ENCODE measurements at places on chromosomes 5 and 9. TPM values are rescaled to one million over a fixed set of nuclear protein-coding genes. Genes with fewer than 3 reads are reported as not detected.
A peak's percentile ranks its signal among the peaks of the same experiment; 100 is the strongest.

The CDX1 gene
- total RNA-seq: 3.4 TPM

The PHYKPL gene
- 121 TPM for total RNA-seq

The PPIC gene
- total RNA-seq: 18.5 TPM

The ZNF462 gene
- 53.2 TPM for total RNA-seq

The TMEFF1 gene
- 5.9 TPM for total RNA-seq

The SLC24A2 gene
- total RNA-seq: 1.7 TPM

The KIAA0825 gene
- 11.2 TPM for total RNA-seq

The SPEF2 gene
- total RNA-seq: 22.7 TPM

The PLCXD3 gene
- total RNA-seq: 1.7 TPM

The PCDHGA5 gene
- total RNA-seq: 12.2 TPM

- DNase-seq: no peak
- no peaks in the 10 kb centered on the region for H3K4me1 ChIP-seq
- H3K27me3 ChIP-seq: no peaks in the 10 kb centered on the region
- H3K4me3 ChIP-seq: no peak overlapping the region
These were observed 156.0 kb downstream of the ZNF462 start for GRCh38 chr9:107018861-107019545.

DNA sequence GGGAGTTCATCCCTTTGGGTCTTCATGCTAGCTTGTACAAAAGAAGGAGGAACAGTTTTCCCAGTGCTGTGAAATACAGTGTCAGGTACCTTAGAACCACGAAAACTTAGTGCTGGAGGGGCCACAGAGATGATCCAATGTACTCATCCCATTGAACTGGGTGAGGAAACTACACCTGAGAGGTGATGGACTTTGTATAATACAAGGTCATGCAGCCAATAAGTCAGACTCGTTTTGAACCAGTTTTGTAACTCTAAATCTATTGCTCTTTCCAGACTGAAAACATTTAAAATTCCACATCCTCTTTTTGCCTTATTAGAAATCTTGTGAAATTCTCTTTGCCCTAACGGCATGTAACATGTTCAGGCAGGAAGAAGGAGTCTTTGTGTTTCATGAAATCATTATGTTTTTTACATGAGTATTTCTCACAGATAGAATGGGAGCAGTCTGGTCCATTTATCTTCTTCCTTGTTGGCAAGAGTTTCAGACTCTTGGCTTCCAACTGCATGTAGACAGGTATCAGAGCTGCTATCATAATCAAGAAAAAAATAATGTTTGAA lies 146.8 kb upstream of the FBXL7 start:
- no peak overlapping the region for H3K4me3 ChIP-seq
- H3K27me3 ChIP-seq: no peaks in the 10 kb centered on the region
- DNase-seq: no peak
- no peaks in the 10 kb centered on the region for H3K36me3 ChIP-seq
- H3K27ac ChIP-seq: no peak overlapping the region

DNA sequence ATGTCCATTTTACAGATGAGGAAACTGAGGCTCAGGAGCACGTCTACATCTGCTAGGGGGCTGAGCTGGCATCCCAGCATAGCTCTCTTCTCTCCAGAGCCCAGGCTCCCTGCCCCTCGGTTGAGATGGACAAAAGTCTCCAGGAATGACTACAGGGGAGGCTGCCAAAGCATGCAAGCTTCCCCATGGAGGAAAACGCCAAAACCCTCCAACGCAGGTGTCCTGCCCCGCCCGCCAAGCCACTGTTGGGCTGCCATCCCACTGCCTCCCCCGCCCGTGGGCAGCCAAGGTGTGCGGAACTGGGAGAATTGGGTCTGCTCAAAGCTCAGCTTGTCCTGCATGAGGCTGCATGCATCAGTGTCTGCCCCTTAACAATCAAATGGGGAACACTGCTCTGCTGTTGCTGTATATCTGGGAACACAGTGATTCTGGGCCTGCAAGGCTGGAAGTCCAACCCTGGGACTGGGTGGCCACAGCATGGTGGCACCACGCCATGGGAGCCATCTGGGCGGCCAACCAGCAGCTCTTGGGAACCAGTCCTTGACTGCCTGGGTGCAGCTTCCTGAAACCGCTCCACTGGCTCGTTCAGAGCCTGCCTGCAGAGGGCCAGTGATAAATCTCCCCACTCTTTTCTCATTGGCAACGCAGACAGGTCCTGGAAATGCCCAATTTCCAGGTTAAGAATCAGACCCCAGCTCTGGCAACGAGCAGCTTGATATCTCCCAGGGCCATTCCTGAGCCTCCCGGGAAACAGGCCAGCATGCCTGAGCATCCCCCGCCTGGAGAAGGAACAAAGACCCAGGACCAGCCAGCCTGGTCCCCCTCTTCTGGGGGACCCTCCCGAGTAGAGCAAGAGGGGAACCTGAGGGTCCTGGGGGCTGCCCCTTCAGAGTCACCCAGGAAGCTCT lies 3.5 kb downstream of the RALGDS start:
- H3K27ac ChIP-seq: no peak overlapping the region
- no peak overlapping the region for H3K4me3 ChIP-seq
- H3K4me1 ChIP-seq: peaks cover 58% of the 10 kb centered on the region
- DNase-seq: peak; percentile 64
- no peaks in the 10 kb centered on the region for H3K36me3 ChIP-seq

DNA sequence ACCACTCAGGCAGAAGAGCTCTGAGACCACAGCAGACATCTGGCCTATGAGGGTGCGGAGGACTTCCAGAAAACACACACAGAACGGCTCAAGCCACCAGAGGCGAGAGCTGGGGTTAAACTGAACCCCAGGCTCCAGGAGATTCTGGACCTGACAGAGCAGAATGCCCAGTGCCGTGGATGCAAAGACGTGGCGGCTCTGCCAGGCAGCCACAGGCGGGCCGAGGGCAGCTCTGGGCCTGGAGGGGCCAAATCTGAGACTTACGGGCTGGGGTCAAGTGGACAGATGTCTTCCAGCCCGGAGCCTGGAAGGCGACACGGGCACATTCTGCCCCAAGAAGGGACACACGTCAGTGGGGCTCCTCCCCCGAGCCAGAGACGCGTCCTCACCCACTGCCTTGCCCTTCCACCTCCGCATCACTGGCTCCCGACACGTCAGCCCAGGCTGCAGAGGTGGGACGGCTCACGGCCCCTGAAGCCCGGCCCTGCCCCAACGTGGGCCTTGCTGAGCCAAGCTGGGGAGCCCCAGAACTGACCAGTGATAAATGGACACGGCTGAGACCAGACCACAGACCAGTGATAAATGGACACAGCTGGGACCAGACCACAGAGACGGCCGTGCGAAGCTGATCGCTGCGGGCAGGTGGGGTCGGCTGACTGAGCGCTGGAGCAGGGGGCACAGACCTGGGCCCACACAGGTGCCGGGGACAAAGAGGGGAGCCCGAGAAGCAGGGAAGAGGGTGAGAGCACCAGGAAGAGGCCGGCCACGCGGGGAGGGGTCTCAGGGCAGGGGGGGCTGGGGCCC lies 40.9 kb upstream of the NSMF start:
- DNase-seq: no peak
- no peaks in the 10 kb centered on the region for H3K36me3 ChIP-seq
- H3K27ac ChIP-seq: no peak overlapping the region
- H3K27me3 ChIP-seq: no peaks in the 10 kb centered on the region
- no peaks in the 10 kb centered on the region for H3K4me1 ChIP-seq
- no peak overlapping the region for H3K4me3 ChIP-seq

GRCh38 chr5:144142824-144143162 lies 27.7 kb downstream of the YIPF5 start:
- H3K36me3 ChIP-seq: no peaks in the 10 kb centered on the region
- H3K27me3 ChIP-seq: no peaks in the 10 kb centered on the region
- no peak overlapping the region for H3K4me3 ChIP-seq
- H3K4me1 ChIP-seq: no peaks in the 10 kb centered on the region

DNA sequence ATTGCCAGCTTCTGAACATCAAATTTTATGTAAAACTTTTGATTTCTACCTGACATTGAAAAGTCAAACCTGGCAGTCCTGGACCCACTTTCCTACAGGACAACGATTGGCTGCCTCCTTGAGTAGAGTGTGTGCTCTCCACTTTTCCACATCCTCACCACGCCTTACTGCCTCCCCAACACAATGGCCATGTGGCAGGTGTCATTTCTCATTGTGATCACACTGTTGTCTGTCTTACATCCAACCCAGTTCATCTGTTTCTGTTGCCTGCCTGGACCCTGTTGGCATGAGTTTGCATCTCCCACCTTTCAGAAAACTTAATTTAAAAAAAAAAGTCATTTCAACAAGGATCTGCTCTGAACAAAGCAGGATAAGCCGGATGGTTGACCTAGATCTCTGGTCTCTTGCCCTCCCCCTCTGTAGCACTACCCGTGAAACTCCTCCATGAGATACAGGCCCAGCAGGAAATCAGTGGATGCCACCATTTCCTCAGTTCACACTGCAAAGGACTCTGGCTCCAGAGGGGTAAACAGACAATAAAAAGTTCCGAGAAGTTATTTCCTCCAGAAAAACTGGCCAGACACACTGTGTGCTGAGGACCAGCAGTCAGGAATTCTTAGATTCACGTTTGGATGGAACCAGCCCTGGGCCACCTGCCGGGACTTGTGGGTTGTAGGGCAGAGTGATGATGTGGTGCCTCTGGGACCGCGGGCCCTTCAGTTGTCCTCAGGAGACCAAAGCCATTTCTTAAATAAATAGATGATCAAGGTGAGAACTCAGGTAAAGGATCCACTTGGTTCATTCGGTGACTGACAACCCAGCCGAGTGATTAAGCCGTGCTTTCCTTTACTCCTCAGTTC lies 48.6 kb downstream of the AMBP start:
- H3K27ac ChIP-seq: no peak overlapping the region
- no peak for DNase-seq
- no peaks in the 10 kb centered on the region for H3K27me3 ChIP-seq
- no peaks in the 10 kb centered on the region for H3K4me1 ChIP-seq

DNA sequence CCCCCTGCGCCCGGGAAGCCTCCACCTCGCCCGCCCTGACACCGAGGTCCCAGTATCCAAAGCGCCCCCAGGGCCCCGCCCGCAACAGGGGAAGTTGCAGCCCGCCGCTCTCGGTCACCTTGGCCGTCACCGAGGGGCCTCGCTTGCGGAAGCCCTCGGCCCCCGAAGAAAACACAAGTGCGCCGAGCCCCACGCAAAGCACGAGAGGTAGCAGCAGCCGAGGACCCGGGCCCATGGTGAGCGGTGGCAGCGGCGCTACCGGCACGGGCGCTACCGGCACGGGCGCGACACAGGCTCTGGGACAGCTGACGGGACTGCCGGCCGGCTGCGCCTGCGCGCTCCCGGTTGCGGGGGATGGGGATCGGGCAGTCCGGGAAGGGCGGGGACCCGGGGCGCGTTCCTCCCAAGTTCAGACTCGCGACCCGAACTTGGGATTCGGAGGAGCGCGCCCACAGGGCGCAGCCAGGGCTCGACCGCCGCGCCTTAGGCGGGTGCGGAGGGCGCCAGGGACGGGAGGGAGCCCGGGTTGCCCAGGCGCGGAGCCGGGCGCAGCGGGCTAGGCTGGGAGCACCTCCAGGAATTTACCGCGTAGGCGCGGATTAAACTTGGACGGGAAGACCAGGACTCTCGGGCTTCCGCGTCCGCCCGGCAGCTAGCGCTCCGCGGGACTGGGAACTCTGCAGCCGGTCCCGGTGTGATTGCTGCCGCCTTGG lies at the start of gene PPIC:
PPIC (minus strand) TSS at position 335 of the 713 bp plus-strand sequence; CDS start at position 235, 100 bp downstream.
- H3K27ac ChIP-seq: peak within 1 kb of the TSS; percentile 67
- H3K27me3 ChIP-seq: no peaks in the 10 kb centered on the region
- DNase-seq: peak; percentile 90
- peak within 1 kb of the TSS; percentile 76 for H3K4me3 ChIP-seq
- no peaks in the 10 kb centered on the region for H3K36me3 ChIP-seq
- peaks cover 5% of the 10 kb centered on the region for H3K4me1 ChIP-seq

- H3K4me3 ChIP-seq: no peak overlapping the region
- no peaks in the 10 kb centered on the region for H3K36me3 ChIP-seq
- no peaks in the 10 kb centered on the region for H3K4me1 ChIP-seq
- DNase-seq: no peak
- H3K27ac ChIP-seq: no peak overlapping the region
These were observed 172.8 kb upstream of the PLCXD3 start for GRCh38 chr5:41683181-41683580.

GRCh38 chr5:67813877-67814539 lies 401.5 kb upstream of the PIK3R1 start:
- H3K4me1 ChIP-seq: peaks cover 33% of the 10 kb centered on the region
- no peak for DNase-seq
- no peaks in the 10 kb centered on the region for H3K36me3 ChIP-seq
- H3K4me3 ChIP-seq: no peak overlapping the region
- H3K27ac ChIP-seq: peak overlapping the region; percentile 70

- no peaks in the 10 kb centered on the region for H3K27me3 ChIP-seq
- no peaks in the 10 kb centered on the region for H3K36me3 ChIP-seq
- peaks cover 13% of the 10 kb centered on the region for H3K4me1 ChIP-seq
- H3K27ac ChIP-seq: no peak overlapping the region
These were observed 8.9 kb upstream of the EPB41L4B start for GRCh38 chr9:109329638-109330258.

DNA sequence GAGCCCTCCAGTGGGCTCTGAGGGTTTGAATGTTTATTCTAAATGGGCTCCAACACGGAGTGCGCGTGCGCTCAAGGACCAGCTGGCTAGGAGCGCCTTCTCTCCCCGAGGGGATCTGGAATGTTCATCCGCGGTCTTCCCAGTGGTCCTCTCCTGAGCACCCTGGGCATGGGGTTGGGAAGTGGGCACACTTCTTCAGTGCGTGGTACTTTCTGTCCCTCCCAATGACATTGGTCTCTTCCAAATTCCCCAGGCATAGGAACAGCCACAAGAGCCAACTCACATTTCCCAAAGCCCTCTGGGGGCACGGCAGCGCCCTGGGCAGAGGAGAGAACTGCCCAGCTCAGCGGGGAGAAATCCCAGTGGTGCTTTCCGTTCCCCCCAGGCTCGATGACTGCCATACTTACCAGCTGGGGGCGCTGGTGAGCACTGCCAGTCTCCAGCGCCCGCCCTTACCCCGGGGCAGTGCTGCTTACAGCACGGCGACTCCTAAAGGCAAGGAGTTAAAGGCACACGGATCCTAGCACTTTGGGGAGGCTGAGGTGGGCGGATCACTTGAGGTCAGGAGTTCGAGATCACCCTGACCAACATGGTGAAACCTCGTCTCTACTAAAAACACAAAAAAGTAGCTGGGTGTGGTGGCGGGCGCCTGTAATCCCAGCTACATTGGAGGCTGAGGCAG lies 29.9 kb upstream of the OBP2B start:
- peak overlapping the region; percentile 10 for H3K4me3 ChIP-seq
- no peaks in the 10 kb centered on the region for H3K36me3 ChIP-seq
- H3K4me1 ChIP-seq: peaks cover 18% of the 10 kb centered on the region
- H3K27ac ChIP-seq: peak overlapping the region; percentile 75

DNA sequence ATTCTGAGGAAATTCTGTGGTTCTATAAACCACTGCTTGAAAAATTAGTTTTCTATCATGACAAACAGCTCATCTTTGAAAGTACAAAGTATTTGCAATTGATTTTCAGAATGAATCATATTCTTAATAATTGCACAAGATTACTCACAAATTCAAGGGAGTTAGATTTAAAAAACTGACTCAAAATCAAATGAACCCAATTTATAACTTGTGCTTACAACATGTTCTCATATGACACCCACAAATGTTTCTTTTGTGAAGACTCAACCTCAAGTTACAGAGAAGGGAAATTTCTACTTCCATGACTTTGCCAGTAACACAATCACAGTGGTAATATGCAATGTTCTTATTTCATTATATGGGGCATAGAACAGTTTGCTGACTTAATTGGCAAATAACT lies 272.0 kb upstream of the ACTBL2 start:
- H3K27me3 ChIP-seq: no peaks in the 10 kb centered on the region
- H3K4me1 ChIP-seq: no peaks in the 10 kb centered on the region
- no peaks in the 10 kb centered on the region for H3K36me3 ChIP-seq
